ENCODE measurements at places on chromosomes 3 and 15. TPM values are rescaled to one million over a fixed set of nuclear protein-coding genes. Genes with fewer than 3 reads are reported as not detected.

- H3K36me3 ChIP-seq: peaks cover 6% of the 10 kb centered on the region
- DNase-seq: no peak
- no peak overlapping the region for H3K27ac ChIP-seq
- H3K27me3 ChIP-seq: no peaks in the 10 kb centered on the region
- H3K4me3 ChIP-seq: no peak overlapping the region
Measured at GRCh38 chr3:195068084-195069080, 202.6 kb downstream of the XXYLT1 start.

DNA sequence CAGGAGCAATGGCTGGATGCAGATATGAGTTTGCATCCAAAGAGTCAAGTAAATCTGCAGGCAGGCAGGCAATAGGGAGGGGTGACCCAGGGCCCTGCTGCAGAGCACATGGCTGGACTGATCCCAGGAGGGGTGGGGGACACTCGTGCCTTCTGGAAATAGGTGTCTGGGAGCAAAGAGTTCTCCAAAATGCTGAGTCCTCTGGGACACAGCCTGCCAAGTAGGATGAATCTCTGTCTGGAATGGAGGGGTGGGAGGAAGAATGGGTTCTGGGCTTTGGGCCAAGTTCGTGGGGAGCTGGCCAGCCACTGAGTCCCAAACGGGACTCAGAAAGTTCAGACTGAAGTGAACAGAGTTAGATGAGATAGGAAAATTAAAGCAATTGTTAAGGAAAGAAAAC is 214.5 kb downstream of the MTHFS start:
- peaks cover 3% of the 10 kb centered on the region for H3K27me3 ChIP-seq
- no peak for DNase-seq
- H3K4me3 ChIP-seq: no peak overlapping the region
- no peaks in the 10 kb centered on the region for H3K36me3 ChIP-seq
- no peak overlapping the region for H3K27ac ChIP-seq

DNA sequence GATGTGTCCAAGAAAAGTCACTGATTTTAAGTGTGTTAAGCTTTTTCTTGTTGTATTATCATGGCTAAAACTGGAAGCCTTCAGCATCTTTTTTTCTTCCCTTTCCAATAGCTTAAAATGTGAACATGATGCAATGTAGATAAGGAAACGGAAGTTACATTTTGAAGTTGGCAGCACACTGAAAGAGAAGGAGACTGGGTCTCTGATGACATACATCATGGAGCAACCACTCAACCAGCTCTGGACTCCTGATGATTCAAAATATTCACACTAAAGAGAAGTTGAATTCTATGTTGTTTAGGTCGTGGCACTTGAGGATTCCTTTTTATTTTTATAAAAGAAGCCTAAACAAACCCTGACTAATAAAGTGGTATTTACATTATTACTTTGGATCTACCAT is 488.3 kb upstream of the ALCAM start:
- no peaks in the 10 kb centered on the region for H3K4me1 ChIP-seq
- H3K36me3 ChIP-seq: no peaks in the 10 kb centered on the region
- no peak overlapping the region for H3K27ac ChIP-seq
- no peaks in the 10 kb centered on the region for H3K27me3 ChIP-seq

Gene ADAMTS17
- total RNA-seq: 9.9 TPM

- H3K4me1 ChIP-seq: no peaks in the 10 kb centered on the region
- no peaks in the 10 kb centered on the region for H3K36me3 ChIP-seq
- DNase-seq: no peak
- no peaks in the 10 kb centered on the region for H3K27me3 ChIP-seq
- H3K27ac ChIP-seq: no peak overlapping the region
Measured at GRCh38 chr15:59598461-59598860, 13.1 kb upstream of the GCNT3 start.

Gene SAMMSON
- total RNA-seq: not detected

Gene WDR49
- total RNA-seq: 0.42 TPM

Gene CCR8
- 2.1 TPM for total RNA-seq

Gene SLC2A2
- total RNA-seq: not detected

Gene QARS1
- 287 TPM for total RNA-seq

Gene TRH
- total RNA-seq: not detected

Gene TFDP2
- total RNA-seq: 33.1 TPM

DNA sequence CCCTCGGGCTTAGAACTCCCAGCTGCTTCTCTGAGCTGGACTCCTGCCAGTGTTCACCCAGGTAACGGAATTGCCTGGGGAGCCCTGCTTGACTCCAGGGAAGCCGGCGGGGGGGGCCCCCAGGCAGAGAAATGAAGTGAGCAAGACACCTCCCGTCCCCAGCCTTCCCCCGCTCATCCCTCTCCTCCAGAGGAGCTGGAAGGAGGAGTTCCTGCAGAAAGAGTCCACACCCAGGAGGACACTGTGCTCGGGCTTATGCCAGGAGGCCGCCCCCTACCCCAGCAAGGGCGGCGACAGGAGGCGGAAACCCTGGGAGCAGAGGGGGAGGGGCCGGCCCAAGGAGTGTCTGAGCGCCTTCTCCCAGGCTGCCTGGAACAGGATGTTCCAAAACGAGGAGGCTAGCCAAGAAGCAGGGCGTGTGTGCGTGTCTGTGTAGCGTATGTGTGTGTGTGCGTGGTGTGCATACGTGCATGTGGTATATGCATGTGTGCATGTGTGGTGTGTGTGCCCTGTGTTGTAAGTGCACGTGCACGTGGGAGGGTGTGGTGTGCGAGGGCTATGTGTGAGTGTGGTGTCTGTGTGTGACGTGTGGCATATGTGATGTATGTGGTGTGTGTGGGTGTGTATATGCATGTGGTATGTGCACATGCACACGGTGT is 511.3 kb downstream of the SHQ1 start:
- no peaks in the 10 kb centered on the region for H3K36me3 ChIP-seq
- H3K4me1 ChIP-seq: no peaks in the 10 kb centered on the region
- no peaks in the 10 kb centered on the region for H3K27me3 ChIP-seq
- no peak overlapping the region for H3K27ac ChIP-seq
- DNase-seq: no peak

- no peak overlapping the region for H3K27ac ChIP-seq
- H3K4me1 ChIP-seq: peaks cover 28% of the 10 kb centered on the region
- no peaks in the 10 kb centered on the region for H3K27me3 ChIP-seq
- H3K4me3 ChIP-seq: no peak overlapping the region
- no peaks in the 10 kb centered on the region for H3K36me3 ChIP-seq
- DNase-seq: no peak
Measured at GRCh38 chr15:69107025-69107620, 53.3 kb upstream of the GLCE start.

DNA sequence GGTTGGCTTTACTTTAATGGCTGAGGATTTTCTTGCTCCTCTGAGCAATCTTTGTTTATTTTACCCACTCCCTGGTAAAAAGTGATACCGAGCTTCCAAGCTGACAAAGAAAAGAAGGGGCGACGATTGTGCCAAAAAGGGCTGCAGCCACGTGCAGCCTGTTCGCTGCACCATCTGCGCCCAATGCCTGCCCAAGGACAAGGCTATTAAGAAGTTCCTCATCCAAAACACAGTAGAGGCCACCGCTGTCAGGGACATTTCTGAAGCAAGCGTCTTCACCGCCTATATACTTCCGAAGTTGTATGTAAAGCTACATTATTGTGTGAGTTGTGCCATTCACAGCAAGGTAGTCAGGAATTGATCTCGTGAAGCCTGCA is 4.4 kb downstream of the ARHGAP31 start:
- DNase-seq: no peak
- no peaks in the 10 kb centered on the region for H3K36me3 ChIP-seq
- no peak overlapping the region for H3K4me3 ChIP-seq
- peaks cover 48% of the 10 kb centered on the region for H3K4me1 ChIP-seq

- H3K4me3 ChIP-seq: no peak overlapping the region
- DNase-seq: no peak
- H3K27me3 ChIP-seq: no peaks in the 10 kb centered on the region
Measured at GRCh38 chr3:120791913-120792312, 49.4 kb downstream of the GTF2E1 start.

GRCh38 chr15:97182581-97182980 is 777.9 kb upstream of the ARRDC4 start:
- H3K27me3 ChIP-seq: no peaks in the 10 kb centered on the region
- no peak for DNase-seq
- no peaks in the 10 kb centered on the region for H3K36me3 ChIP-seq
- no peak overlapping the region for H3K27ac ChIP-seq
- no peak overlapping the region for H3K4me3 ChIP-seq
- H3K4me1 ChIP-seq: no peaks in the 10 kb centered on the region

DNA sequence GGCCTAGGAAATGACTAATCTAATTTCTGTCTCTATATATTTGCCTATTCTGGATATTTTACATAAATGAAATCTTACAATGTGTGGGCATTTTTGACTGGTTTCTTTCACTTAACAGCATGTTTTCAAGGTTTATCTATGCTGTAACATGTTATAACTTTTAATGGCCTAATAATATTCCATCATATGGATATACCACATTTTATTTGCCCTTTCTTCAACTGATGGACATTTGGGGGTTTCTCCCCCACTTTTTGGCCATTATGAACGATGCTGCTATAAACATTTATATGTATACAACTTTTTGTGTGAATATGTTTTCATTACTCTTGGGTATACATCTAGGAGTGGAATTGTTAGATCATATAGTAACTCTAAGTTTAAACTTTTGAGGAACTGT is 357.3 kb upstream of the ADAMTS9 start:
- no peak overlapping the region for H3K4me3 ChIP-seq
- H3K36me3 ChIP-seq: no peaks in the 10 kb centered on the region
- H3K27me3 ChIP-seq: no peaks in the 10 kb centered on the region
- no peak overlapping the region for H3K27ac ChIP-seq
- no peaks in the 10 kb centered on the region for H3K4me1 ChIP-seq

Gene RASA2
- 96.1 TPM for total RNA-seq

- H3K4me1 ChIP-seq: no peaks in the 10 kb centered on the region
- no peaks in the 10 kb centered on the region for H3K27me3 ChIP-seq
- H3K4me3 ChIP-seq: no peak overlapping the region
- no peaks in the 10 kb centered on the region for H3K36me3 ChIP-seq
- no peak overlapping the region for H3K27ac ChIP-seq
- DNase-seq: no peak
Measured at GRCh38 chr3:63047068-63047467, 171.9 kb upstream of the CADPS start.

Gene CPLX3
- total RNA-seq: 0.16 TPM

DNA sequence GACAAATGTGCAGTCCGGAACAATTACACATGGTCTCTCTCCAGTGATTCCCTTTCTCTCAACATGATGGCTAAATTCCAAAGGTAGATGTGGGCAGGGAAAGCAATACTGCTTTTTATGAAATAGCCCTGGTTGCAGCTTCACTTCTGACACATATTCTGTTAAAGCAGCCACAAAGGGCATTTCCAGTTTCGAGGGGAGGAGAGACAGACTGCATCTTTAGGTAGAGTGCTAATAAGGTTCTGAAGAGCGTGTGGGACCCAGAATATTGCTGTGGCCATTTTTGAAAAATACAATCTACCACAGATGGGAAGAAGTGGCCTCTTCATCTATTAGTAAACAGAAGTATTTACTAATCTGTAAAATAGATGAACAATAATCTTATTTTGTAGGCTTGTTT is 139.3 kb upstream of the PEX5L start:
- H3K36me3 ChIP-seq: no peaks in the 10 kb centered on the region
- DNase-seq: no peak
- H3K27me3 ChIP-seq: no peaks in the 10 kb centered on the region
- H3K27ac ChIP-seq: no peak overlapping the region
- H3K4me3 ChIP-seq: no peak overlapping the region

Gene LIPC
- 1.2 TPM for total RNA-seq

GRCh38 chr15:69299451-69299886 is 757 bp downstream of the PAQR5 start:
- H3K36me3 ChIP-seq: no peaks in the 10 kb centered on the region
- DNase-seq: no peak
- H3K4me3 ChIP-seq: no peak overlapping the region
- peaks cover 42% of the 10 kb centered on the region for H3K27me3 ChIP-seq
- H3K27ac ChIP-seq: no peak overlapping the region

- no peaks in the 10 kb centered on the region for H3K4me1 ChIP-seq
- DNase-seq: no peak
- H3K27ac ChIP-seq: no peak overlapping the region
- H3K4me3 ChIP-seq: no peak overlapping the region
Measured at GRCh38 chr3:31948280-31948679, 32.8 kb downstream of the OSBPL10 start.

DNA sequence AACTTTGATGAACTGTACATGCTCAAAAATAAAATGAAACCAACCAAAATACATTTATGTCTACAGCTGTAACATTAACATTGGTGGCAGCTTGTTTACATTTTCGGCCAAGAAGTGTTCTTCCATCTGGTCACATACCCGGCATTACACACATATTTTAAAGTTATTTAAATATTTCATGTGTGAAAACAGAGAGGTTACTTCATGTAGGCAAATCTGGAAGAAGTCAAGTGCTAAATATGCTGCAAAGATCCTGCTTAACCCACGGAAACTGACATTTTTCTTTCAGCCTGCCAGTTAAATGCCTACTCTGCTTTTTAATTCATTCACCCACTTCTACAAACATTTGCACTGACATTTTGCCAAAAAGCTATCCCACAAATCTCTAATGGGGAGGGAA is 69.7 kb downstream of the MB21D2 start:
- no peaks in the 10 kb centered on the region for H3K27me3 ChIP-seq
- H3K4me3 ChIP-seq: no peak overlapping the region
- no peaks in the 10 kb centered on the region for H3K36me3 ChIP-seq
- no peak for DNase-seq
- H3K27ac ChIP-seq: no peak overlapping the region
- peaks cover 4% of the 10 kb centered on the region for H3K4me1 ChIP-seq

Data from CD4-positive, alpha-beta T cell (primary cell).